ENCODE measurements at places on chromosomes 11 and 22. TPM values are rescaled to one million over a fixed set of nuclear protein-coding genes. Genes with fewer than 3 reads are reported as not detected.

GRCh38 chr22:49010901-49011300 is 816.8 kb downstream of the BRD1 start:
- no peak overlapping the region for H3K27ac ChIP-seq
- no peaks in the 10 kb centered on the region for H3K4me1 ChIP-seq
- no peak overlapping the region for H3K4me3 ChIP-seq
- DNase-seq = no peak
- no peaks in the 10 kb centered on the region for H3K36me3 ChIP-seq
- no peaks in the 10 kb centered on the region for H3K27me3 ChIP-seq

- no peak for DNase-seq
- H3K27ac ChIP-seq = no peak overlapping the region
- no peaks in the 10 kb centered on the region for H3K27me3 ChIP-seq
- no peaks in the 10 kb centered on the region for H3K36me3 ChIP-seq
- peaks cover 6% of the 10 kb centered on the region for H3K4me1 ChIP-seq
- H3K4me3 ChIP-seq = no peak overlapping the region
Measured at GRCh38 chr11:123238297-123238696, 43.2 kb upstream of the CLMP start.

Gene IGSF22
- total RNA-seq = 0.31 TPM

GRCh38 chr22:49514641-49515040 is 313.0 kb downstream of the BRD1 start:
- no peak for DNase-seq
- no peak overlapping the region for H3K27ac ChIP-seq
- H3K27me3 ChIP-seq = no peaks in the 10 kb centered on the region

DNA sequence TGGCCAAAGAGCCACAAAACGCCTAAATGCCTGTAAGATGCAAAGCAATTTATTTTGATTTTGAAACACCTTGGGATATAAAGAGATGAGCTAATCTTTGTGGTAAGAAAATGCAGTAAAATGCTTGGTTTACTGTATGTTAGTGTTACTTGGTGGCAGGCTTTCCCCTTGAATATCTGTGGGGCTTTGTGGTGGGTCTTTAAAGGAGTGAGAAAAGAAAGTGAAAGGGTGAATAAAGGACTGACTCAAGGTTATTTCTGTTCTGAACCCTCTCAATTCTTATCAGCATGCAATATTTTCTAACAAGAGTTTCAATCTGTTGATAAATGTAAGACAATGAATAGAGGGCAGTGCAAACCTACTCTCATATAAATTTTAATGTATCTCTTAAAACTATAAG is 1555.9 kb upstream of the RAG2 start:
- H3K27ac ChIP-seq = no peak overlapping the region
- H3K4me3 ChIP-seq = no peak overlapping the region
- DNase-seq = no peak
- no peaks in the 10 kb centered on the region for H3K36me3 ChIP-seq
- no peaks in the 10 kb centered on the region for H3K4me1 ChIP-seq
- no peaks in the 10 kb centered on the region for H3K27me3 ChIP-seq

DNA sequence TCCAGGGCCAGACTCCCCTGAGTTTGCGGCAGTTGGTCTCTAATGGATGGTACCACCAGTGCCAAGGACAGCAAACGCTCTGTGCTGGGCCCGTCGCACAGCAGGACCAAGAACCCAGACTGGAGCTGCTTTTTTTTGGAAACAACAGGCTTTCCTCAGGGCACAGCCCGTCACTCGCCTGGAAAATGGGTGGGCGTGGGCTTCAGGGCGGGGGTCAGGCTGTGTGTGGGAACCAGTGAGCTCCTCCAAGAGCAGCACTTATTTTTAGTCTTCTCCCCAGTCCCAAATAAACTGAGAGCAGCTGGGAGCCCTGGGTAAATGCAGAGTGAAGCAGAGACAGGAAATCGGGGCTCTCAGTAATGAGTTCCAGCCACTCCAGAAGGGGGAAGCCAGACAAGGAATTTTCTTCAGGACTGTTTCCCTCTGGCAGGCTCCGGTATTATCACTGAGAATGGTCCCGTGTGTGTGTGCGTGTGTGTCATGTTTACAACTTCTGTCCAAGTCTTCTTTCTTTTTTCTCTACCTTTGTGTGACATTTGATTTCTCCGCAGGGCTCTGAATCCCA is 63.0 kb downstream of the PPFIBP2 start:
- no peak for DNase-seq
- no peaks in the 10 kb centered on the region for H3K27me3 ChIP-seq

Gene SAA2
- not detected for total RNA-seq

- H3K36me3 ChIP-seq = no peaks in the 10 kb centered on the region
- no peak overlapping the region for H3K4me3 ChIP-seq
- no peaks in the 10 kb centered on the region for H3K4me1 ChIP-seq
- H3K27me3 ChIP-seq = no peaks in the 10 kb centered on the region
- H3K27ac ChIP-seq = no peak overlapping the region
Measured at GRCh38 chr22:48004038-48004437, 1241.6 kb downstream of the TBC1D22A start.

- no peaks in the 10 kb centered on the region for H3K36me3 ChIP-seq
- no peak for DNase-seq
- peaks cover 5% of the 10 kb centered on the region for H3K4me1 ChIP-seq
- no peak overlapping the region for H3K27ac ChIP-seq
Measured at GRCh38 chr11:44301564-44302271, 8.2 kb downstream of the ALX4 start.

DNA sequence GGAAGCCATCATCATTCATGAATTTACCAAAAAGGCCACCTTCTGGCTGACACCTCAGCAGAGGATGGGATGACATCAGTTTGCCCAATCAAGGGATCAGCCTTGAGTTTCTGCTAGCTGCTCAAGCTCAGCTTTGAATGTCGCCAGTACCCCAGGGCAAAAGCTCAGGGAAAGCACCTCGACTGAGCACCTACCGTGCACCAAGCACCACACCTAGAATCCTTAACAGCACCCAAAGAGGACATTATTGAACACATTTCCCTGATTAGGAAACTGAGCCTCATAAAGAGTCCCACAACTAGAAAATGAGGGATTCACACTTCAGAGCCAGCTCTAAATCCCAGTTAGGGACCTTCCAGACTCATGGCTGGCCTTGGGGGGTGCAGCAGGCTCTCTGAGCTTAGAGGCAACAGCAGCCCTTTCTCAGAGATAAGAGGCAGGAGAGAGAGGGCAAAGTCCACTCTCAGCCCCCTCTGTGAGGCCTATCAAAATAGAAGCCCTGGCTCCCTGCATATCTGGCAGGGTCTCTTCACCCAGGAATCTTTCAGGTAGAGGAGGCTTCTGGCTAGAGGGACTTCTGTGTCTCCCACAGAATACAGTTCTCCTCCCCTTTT is 13.4 kb upstream of the DAGLA start:
- no peaks in the 10 kb centered on the region for H3K4me1 ChIP-seq
- no peak overlapping the region for H3K4me3 ChIP-seq
- no peaks in the 10 kb centered on the region for H3K27me3 ChIP-seq
- DNase-seq = no peak
- H3K27ac ChIP-seq = no peak overlapping the region

- no peaks in the 10 kb centered on the region for H3K4me1 ChIP-seq
- DNase-seq = no peak
- H3K36me3 ChIP-seq = no peaks in the 10 kb centered on the region
- no peaks in the 10 kb centered on the region for H3K27me3 ChIP-seq
Measured at GRCh38 chr11:5666402-5666793, 18.5 kb downstream of the TRIM5 start.

- H3K36me3 ChIP-seq = no peaks in the 10 kb centered on the region
- no peaks in the 10 kb centered on the region for H3K4me1 ChIP-seq
- no peaks in the 10 kb centered on the region for H3K27me3 ChIP-seq
- no peak overlapping the region for H3K27ac ChIP-seq
- H3K4me3 ChIP-seq = no peak overlapping the region
Measured at GRCh38 chr11:96748639-96749370, 359.0 kb downstream of the JRKL start.

Gene VWCE
- total RNA-seq = 0.47 TPM

Gene OR4D6
- not detected for total RNA-seq

Gene ZP1
- not detected for total RNA-seq

GRCh38 chr11:11661326-11662040 is 39.7 kb upstream of the GALNT18 start:
- H3K27ac ChIP-seq = no peak overlapping the region
- no peak overlapping the region for H3K4me3 ChIP-seq
- no peak for DNase-seq
- no peaks in the 10 kb centered on the region for H3K36me3 ChIP-seq

- H3K27me3 ChIP-seq = no peaks in the 10 kb centered on the region
- DNase-seq = no peak
- no peak overlapping the region for H3K4me3 ChIP-seq
- no peak overlapping the region for H3K27ac ChIP-seq
- H3K36me3 ChIP-seq = no peaks in the 10 kb centered on the region
Measured at GRCh38 chr11:111417766-111418435, 38.8 kb upstream of the POU2AF1 start.

DNA sequence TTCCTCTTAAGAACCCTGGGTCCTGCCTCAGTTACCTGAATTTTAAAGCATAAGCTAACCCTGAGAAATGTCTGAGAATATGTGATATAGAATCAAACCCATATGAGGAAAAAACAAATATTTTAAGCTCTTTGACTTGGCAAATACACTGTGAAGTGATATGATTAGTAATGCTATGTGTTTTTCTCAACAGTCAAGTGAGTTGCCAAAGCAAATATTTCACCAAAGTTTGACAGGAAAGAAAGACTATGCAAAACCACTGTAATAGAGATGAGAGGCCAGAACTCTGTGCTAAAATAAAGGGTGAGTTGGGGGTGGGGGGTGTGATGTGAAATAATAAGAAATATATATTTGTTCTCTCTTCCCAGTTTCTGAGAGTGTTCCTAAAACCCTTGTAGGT is 613.5 kb upstream of the CCDC179 start:
- no peaks in the 10 kb centered on the region for H3K36me3 ChIP-seq
- DNase-seq = no peak
- H3K4me3 ChIP-seq = no peak overlapping the region

Gene OR6A2
- total RNA-seq = not detected

DNA sequence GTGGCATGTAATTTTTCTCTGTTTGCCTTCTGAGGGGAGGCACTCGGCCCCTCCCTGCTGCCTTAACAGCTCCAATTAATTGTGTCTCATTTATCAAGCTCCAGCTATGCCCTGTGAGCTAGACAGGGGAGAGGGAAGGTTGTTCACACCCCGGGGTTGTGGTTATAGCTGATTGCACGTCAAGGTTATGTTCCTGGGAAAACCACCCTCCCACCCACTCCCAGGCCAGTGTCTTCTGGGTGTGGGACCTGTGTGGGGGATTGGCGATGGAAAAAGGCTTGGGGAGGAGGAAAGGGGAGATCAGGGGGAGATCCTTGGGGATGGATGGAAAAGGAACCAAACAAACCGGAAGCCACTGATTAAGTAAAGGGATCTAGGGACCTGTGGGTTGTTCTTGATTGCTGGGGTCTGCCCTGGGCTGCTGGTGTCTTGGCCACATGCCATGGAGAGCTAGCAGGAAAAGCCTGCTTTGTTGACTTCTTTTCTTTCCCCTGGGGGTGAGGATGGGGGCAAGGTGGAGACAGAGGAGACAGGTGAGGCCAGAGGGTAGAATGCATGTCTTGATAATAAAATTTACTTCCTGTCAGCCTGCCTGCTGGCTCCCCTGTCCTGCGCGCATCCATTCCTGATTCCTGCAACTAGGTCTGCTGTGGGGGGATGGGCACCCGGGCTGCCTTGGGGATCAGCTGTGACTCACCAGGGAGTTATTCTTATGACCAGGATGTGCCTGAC is 13.5 kb upstream of the SORL1-AS1 start:
- peak overlapping the region; percentile 77 for H3K27ac ChIP-seq
- peaks cover 91% of the 10 kb centered on the region for H3K4me1 ChIP-seq
- DNase-seq = no peak
- no peaks in the 10 kb centered on the region for H3K27me3 ChIP-seq
- peaks cover 20% of the 10 kb centered on the region for H3K36me3 ChIP-seq

Gene NRXN2
- total RNA-seq = not detected

- H3K36me3 ChIP-seq = no peaks in the 10 kb centered on the region
- no peak overlapping the region for H3K27ac ChIP-seq
- H3K4me3 ChIP-seq = no peak overlapping the region
- no peak for DNase-seq
- no peaks in the 10 kb centered on the region for H3K4me1 ChIP-seq
Measured at GRCh38 chr11:2355000-2355644, 22.0 kb upstream of the CD81 start.

DNA sequence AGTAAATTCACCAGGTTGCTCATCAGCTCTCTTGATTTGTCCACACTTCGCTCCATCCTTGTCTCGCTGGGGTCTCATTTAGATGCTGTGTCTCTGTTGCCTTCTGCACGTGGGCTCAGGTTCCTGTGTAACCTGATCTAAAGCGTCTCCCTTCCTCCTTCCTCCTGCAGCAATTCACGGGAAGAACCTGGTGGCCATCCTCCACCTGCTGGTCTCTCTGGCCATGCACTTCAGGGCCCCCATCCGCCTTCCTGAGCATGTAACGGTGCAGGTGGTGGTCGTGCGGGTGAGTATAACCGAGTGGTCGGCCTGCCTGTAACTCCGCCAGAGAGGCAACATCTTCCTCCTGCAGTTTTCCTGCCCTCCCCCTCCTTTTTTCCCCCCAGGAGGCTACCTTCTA is 48.0 kb upstream of the PARVG start:
- H3K36me3 ChIP-seq = no peaks in the 10 kb centered on the region
- no peaks in the 10 kb centered on the region for H3K4me1 ChIP-seq
- DNase-seq = no peak
- H3K27ac ChIP-seq = no peak overlapping the region
- H3K27me3 ChIP-seq = no peaks in the 10 kb centered on the region
- H3K4me3 ChIP-seq = no peak overlapping the region

GRCh38 chr22:44838316-44839016 is 86.1 kb downstream of the ARHGAP8 start:
- no peak overlapping the region for H3K27ac ChIP-seq
- no peak overlapping the region for H3K4me3 ChIP-seq
- no peak for DNase-seq
- no peaks in the 10 kb centered on the region for H3K27me3 ChIP-seq
- H3K4me1 ChIP-seq = no peaks in the 10 kb centered on the region
- H3K36me3 ChIP-seq = no peaks in the 10 kb centered on the region

Gene TSPAN4
- 5.7 TPM for total RNA-seq

- peak; percentile 99 for DNase-seq
- H3K27ac ChIP-seq = peak overlapping the region; percentile 94
- H3K4me1 ChIP-seq = peaks cover 96% of the 10 kb centered on the region
- peak overlapping the region; percentile 49 for H3K4me3 ChIP-seq
Measured at GRCh38 chr11:35165423-35166368, 26.7 kb downstream of the CD44 start.

- peaks cover 14% of the 10 kb centered on the region for H3K36me3 ChIP-seq
- peaks cover 9% of the 10 kb centered on the region for H3K4me1 ChIP-seq
- no peak for DNase-seq
Measured at GRCh38 chr22:46336119-46337078, 885 bp downstream of the TRMU start.

Gene CAPN5
- total RNA-seq = 5.8 TPM
